NCI-H446 treated with DMSO at 0.1 percent for 48 hours (cell line): ENCODE measurements at places on chromosomes 1 and 21.

DNA sequence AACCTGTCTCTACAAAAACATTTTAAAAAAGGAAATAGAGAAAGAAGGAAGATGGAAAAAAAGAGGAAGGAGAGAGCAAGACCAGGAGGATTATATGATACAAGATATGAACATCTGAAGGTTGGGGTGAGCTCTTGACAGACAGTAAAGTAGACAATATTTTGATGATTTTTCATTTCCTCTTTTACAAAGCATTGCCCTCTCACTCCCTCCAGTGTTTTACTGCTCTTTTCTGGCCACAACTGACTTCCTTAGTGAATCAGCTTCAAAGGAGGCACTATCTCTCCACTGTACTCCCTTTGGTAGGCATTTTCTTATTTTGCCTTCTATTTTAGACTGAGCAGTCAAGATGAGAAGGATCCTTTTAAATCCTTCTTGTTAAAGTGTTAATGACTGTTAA lies 296.7 kb downstream of the KCTD3 start:
- DNase-seq, result no peak

- DNase-seq, result peak; percentile 24
Measured at GRCh38 chr1:194338241-194338948, 1152.0 kb upstream of the B3GALT2 start.

DNA sequence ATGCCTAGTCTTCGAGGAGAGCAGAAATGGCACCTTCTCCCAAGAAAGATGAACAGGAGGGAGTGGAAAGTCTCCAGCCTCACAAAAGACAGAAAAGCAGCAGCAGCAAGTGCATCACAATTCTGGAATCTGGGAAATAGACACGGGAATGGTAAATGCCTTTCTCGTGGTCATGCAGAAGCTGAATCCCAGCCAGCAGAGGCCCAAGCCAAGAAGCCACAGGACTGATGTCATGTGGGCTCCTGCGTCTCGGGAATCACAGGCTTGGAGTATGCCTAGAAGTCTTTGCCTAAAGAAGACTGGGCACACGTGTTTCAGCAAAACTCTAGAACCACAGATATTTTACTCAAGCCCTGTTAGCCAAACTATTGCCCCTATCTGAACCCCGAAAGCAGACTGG lies 260.3 kb upstream of the PLD5 start:
- peak; percentile 11 for DNase-seq

DNA sequence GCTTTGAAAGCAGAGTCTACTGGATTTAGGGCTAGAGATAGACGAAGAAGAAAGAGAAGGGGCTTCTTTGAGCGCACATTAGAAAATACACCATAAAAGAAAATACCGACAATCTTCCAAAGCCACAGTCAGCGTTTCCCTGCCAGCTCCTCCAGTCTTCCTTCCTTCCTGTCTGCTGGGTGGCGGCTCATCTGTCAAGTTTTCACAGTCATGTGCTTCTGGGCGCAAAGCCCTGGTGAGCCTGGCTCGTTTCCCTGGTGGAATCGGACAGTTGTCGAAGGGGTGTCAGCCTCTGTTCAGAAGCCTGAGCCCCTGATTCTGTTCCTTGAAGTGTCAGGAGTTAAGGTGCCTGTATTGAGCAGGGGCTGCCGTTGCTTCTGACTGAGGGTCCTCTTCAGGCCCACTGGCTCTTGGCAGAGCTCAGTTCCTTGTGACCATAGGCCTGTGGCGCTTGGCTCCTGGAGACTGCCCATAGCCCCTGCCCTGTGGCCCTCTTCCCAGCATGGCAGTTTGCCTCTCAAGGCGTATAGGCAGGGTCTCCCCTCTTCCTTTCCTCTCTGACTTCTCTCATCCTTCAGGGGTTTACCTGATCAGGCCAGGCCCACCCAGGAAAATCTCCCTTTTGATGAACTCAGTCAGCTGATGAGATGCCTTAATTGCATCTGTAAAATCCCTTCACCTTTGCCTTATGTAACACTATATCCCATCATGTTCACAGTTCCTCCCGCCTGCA lies 58.6 kb downstream of the ADARB1 start:
- no peak for DNase-seq

DNA sequence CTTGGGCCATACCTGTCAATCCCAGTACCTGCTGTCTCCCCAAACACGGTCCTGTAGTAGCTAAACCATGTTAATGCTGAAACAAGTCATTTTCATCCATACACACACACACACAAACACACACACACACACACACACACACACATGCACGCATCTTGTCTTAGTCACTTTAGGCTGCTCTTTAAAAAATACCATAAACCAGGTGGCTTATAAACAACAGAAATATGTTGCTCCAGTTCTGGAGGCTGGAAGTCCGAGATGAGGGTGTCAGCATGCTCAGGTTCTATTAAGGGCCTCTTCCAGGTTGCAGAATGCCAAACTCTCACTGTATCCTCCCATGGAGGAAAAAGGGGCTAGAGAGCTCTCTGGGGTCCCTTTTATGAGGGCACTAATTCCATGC lies 129.9 kb downstream of the NTPCR start:
- no peak for DNase-seq

DNA sequence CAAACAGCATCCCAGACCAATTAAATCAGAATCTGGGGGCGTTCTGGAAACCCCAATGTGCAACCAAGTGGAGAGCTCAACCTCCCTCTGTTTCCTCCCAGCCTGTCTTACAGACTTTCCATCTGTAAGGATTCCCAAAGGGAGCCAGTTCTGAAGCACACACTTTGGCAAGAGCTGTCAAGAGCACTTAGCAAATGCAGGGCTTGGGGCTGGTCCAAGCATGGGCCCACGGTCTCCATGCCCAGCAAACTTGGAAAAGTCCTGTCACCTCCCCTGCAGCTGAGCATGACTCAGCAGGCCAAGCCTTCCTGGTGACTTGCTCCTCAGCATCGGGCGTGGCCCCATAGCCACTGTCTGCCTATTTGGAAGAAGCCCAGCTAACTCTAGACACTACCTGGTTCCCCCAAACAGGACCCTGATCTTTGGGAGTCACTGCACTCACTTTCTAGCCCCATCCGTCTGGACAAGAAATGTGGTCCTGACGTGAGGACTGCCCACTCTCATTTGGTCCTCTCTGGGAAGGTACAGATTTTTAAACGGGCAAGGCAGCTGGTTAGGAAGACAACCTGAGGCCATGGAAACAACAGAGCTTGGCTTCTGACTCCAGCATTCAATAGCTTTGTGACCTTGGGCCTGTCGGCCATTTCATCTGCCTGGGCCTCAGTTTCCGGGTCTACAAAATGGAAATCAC lies 16.9 kb downstream of the SLC2A1 start:
- peak; percentile 90 for DNase-seq

DNA sequence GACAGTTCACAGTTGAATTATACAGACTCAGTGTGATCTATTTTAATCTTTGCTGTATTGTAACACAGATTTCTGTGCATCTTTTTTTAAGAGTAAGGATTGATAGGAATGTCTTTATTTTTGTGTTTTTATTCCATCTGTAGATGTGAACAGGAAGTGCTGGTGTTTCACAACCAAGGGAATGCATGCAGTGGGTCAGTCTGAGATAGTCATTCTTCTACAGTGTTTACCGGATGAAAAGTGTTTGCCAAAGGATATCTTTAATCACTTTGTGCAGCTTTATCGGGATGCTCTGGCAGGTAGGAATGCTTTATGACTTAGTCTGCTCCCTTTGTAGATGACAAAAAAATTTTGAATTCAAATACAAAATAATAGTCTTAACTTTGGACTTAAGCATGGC lies 84.5 kb downstream of the CC2D1B start:
- DNase-seq, result no peak
